ENCODE measurements at places on chromosomes 4 and X.
A peak's percentile ranks its signal among the peaks of the same experiment; 100 is the strongest.

DNA sequence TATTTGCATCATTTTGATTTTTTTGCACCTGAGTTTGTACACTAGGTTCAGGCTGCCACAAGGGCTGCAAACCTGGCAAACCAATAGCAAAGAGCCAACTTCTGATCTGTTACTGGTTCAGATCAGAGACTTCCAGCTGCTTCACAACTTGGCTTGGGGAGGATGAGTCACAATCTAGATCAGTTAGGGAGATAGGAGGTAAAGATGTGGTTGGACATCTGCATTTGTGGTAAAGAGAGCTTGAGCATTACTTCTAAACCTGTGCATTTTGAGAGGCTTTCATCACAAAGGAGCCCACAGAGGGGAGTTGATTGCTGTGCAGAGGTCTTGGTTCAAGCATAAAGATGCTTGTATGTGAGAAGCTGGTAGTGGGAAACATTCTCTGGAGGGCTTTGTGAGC, 34.5 kb downstream of the LINC00632 start:
- DNase-seq, result no peak

DNA sequence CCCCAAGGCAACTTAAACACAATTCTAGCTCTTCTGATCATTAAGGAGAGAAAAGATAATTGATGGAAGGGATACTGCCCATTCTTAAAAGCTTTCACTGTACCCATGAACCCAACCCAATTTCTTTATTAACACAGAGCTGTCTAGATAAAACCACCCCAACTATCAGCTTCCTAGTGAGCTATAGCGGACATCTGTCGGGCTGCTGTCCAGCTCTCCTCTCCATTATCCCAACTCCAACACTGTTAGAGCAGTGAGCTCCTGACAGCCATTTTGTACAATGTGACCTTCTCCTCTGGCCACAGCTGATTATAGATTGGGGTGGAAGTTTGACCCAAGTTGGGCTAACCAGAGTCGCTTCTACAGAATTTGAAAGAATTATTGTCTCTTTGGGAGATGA, 66.1 kb downstream of the HADH start:
- DNase-seq, result no peak

DNA sequence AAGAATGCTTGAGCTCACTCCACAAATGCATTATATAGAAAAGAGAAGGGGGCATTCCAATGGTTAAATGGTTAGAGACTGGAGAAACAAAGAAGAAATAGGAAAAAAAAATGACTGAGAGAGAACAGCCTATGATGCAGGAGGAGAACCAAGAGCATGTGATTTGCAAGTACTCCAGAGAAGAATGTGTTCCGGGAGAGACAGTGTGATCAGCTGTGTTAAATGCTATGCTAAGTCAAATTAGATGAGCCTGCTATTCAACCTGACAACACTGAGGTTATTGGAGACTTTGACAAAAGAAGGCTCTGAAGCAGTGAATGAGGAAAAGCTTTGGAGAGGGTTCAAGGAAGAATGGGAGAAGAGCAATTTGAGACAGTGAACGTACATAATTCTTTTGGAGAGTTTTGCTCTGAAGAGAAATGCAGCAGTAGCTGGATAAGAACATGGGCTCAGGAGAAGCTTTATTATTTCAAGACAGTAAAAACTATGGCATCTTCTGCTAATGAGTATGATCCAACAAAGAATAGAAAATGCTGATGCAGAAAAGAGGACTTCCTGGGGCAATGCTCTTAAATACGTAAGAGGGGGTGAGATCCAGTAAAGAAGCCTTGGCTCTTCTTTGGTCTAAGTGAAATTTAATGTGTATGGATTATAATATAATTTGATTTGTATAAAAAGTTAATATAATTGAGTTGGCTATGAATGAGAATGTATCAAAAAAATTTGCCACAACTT, 66.3 kb downstream of the PPP3CA start:
- DNase-seq, result no peak

- no peak for DNase-seq
Measured at GRCh38 chr4:23369331-23369730, 520.5 kb downstream of the PPARGC1A start.

GRCh38 chr4:37762294-37762990, 64.0 kb upstream of the PGM2 start:
- no peak for DNase-seq

DNA sequence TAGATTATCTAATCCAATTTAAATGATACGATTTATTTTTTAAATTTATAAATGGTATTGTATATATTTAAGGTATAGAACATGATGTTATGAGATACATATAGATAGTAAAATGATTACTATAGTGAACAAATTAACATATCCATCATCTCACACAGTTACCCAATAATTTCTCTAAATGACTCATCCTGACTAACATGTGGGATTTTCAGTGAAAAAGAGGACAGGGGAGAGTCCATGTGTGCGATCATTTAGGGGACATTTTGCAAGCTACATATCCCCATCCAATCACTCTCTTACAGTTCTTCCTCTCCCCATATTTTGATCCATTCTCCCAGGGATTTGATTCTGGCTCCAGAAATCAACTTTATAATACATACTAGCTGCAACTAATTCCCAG, 88.2 kb downstream of the ABCB7 start:
- no peak for DNase-seq

GRCh38 chr4:147370881-147371280, 110.0 kb upstream of the EDNRA start:
- DNase-seq, result no peak

- no peak for DNase-seq
Measured at GRCh38 chr4:80495865-80496264, 160.3 kb downstream of the CFAP299 start.

- no peak for DNase-seq
Measured at GRCh38 chr4:2024683-2025082, 15.9 kb upstream of the NELFA start.

DNA sequence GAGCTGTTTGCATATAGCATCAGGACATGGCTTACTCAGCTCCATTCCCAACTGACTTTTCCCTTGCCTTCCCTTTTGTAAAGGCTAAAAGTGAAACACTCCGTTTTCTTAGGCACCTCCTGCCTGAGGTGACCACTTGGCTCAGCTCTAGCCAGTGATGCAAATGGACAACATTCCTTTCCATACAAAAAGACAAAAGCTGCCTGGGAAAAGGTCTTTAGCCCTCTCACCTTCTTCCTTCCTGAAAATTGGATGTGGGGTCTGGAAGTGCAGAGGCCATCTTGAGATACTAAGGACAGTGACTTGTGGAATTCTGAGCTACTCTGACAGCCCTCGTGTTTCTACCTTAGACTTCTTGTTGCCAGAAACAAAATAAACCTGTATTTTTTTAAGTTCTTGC, 27.7 kb upstream of the SFRP2 start:
- DNase-seq, result no peak

DNA sequence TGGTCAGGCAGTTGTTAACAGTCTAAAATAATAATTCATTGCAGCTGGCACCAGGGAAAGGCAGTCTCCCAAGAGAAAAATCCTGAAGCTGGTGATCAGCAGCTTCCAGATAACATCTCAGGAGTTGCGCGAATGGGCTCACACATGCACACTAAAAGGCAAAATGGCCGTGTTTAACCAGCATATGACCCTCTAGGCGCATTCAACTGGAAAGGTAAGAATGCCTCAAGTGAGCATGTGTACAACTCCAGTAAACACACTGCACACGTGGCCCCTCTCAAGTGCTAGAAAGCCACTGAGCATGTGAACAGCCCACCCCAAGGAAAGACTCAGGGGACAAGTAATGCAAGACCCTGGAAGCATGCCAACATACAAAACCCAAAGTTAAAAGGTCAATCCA, 33.1 kb downstream of the STPG2 start:
- DNase-seq, result no peak

DNA sequence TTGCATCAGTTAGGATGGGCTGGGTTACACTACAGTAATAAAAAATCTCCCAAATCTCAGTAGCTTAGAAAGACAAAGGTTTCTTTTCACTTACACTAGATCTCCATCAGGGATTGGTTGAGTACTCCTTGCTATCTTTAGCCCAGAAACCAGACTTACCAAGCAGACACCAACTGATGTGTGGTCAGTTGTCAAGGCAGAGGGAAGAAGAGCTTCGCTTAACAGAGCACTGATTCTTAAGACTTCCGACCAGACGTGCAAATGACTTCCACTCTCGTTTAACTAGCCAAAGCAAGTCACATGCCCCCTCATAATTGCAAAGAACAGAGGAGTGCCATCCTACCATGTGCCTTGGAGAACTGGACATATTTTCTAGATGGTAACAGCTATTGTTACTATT, 5.7 kb upstream of the ZNF518B start:
- no peak for DNase-seq

DNA sequence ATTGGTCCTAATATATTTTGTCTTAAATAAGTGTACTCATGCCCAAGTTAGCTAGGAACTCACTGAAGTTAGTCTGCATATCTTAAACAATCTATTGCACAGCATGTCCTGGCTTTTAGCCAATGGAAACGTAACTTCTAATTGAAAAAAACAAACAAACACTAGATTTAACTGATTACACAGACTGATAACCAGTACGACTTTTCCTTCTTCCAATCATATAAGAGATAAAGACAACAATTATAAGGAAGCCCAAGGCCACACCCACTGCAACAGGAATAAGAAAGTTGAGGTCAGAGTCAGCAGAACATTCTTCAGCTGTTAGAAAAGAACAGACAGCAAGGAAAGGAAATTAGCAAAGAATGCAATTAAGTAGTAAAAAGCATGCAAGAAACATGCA, 40.8 kb downstream of the LAMP2 start:
- no peak for DNase-seq

DNA sequence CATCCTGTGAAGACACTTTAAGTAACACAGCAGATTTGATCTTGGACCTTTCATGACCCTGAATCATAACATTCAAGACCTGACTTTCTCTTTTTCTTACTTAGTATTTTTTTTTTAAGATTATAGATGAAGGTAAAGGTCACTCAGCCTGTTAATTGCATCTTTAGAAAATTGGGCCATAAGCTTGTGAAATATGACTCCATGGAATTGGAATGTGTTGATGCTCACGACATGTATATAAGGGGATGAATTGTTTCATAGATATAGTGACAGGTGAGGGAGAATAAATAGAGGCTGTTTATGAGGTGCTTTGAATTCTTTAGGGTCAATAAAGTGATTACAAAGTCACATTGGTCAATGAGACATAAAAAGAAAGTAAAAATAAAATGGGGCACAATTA, 27.7 kb upstream of the HS3ST1 start:
- DNase-seq, result no peak

GRCh38 chrX:23902419-23902818, 5.3 kb downstream of the APOO start:
- DNase-seq, result peak; percentile 7

DNA sequence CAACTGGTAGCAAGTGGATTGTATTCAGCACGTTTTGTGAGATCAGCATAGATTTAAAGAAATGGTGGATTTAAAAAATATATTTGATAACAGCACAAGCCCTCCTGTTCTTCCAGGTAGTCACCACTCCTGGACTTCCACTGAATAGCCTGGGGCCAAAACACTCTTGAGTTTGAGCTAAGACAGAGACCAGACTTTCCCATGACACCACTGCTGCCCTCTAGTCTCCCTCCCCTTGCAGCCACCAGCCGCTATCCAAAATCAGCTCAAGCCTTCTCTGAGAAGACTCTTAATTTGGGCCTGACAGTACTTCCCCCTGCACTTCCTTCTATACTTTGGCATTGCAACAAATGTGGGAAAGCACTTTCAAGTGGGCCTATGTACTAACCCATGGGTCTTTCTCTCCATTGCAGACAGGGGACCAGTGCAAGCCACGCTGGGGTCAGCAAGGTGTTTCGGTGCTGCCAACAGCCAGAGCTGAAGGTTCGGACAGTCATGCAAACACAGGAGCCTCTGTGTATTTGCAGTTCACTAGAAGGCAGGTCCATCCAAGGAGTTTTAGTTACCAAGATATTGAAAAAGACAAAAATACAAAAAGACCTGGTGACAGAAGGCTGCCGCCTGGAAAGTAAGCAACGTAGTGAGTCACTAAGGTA, 40.5 kb upstream of the KLHL13 start:
- DNase-seq, result no peak

GRCh38 chr4:87377816-87378215, 13.2 kb downstream of the HSD17B11 start:
- DNase-seq, result no peak

- DNase-seq, result no peak
Measured at GRCh38 chrX:108417257-108417656, 21.0 kb downstream of the COL4A6 start.

DNA sequence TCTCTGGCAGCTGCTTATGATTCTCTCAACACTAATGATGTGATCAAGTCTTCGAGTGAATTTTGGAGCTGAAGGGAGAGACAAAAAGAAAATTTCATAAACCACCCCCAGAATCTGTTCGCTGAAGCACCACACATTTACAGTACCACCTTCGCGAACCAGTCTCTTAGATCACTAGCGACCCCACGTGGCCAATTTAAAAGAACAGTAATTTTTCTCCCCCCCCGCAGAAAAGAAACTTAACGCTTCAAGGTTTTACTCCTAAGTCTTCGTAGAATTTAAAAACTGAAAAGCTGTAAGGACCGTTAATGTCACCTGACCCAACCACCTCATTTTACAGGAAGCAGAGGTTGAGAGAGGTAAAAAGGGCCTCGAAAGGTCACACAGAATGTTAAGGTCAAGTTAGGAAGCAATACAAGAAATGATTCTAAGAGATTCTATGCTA, 187.5 kb downstream of the QDPR start:
- DNase-seq, result no peak

GRCh38 chr4:114384629-114385028, 214.0 kb upstream of the UGT8 start:
- DNase-seq, result peak; percentile 62

- no peak for DNase-seq
Measured at GRCh38 chr4:2295900-2296442, 34.1 kb upstream of the MXD4 start.

GRCh38 chr4:168076989-168077725, 15.2 kb upstream of the ANXA10 start:
- DNase-seq, result peak; percentile 48

- no peak for DNase-seq
Measured at GRCh38 chr4:77453911-77454310, 151.7 kb upstream of the CXCL13 start.

- no peak for DNase-seq
Measured at GRCh38 chr4:24569662-24570061, 14.7 kb downstream of the DHX15 start.

DNA sequence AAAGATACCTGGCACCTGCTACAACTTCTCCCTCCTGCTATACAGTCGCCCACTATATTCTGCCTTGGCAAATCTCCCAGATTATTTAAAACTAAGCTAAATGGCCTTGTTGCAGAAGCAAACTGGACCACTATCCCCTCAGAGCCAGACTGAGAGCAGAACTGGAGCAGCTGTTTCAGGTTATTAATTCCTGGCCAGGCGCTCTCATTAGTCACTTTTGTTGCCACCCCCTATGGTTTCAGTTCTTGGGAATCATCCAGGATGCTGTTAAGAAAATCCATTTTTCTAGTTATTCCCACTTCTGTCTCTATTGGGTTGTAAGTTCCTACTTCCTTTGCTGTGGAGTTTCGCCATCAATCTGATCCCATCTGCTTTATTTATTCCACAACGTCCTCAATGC, 30.1 kb downstream of the ADGRA3 start:
- DNase-seq, result no peak

- no peak for DNase-seq
Measured at GRCh38 chr4:41359422-41359775, 102.7 kb downstream of the UCHL1 start.

GRCh38 chrX:43973249-43974099, at the start of gene NDP:
TSS of gene NDP (minus strand) at chrX:43973390. CDS start at chrX:43958645, 14,745 bp downstream.
- no peak for DNase-seq

GRCh38 chr4:124483048-124483906, 229.3 kb downstream of the ANKRD50 start:
- no peak for DNase-seq

- DNase-seq, result peak; percentile 77
Measured at GRCh38 chrX:74535408-74536151, 78.8 kb downstream of the RLIM start.
